ENCODE measurements at places on chromosomes 4 and X.

- DNase-seq = no peak
These were observed 845.2 kb downstream of the PCDH18 start for GRCh38 chr4:136687118-136687517.

GRCh38 chr4:1112174-1112820 lies 1.1 kb downstream of the RNF212 start:
- no peak for DNase-seq

- no peak for DNase-seq
These were observed 96.1 kb downstream of the RPA4 start for GRCh38 chrX:96979766-96980165.

DNA sequence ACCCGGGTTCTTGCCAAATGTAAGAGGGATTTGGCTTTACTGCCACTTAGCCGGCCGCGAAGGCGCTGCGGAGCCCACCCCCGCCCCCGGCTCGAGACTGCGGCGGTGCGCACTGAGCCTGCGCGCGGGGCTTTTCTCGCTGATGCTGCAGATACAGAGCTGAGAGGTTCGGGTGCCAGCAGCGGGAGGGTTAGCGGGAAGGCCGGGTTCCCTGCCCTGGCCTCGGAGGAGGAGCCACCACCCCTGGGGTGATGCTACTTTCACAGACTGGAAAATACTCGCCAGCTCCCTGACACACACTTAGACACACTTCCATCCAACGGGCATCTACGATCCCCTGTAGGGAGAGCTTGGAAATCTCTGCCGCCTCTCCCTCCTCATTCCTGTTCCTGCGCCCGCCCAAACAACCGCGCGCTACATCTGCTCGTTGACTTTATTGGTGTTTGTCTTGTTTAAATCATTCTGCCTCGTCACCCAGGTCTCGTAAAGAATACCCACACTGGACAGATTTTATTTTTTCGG lies 2.1 kb upstream of the PCDH7 start:
- DNase-seq = no peak

DNA sequence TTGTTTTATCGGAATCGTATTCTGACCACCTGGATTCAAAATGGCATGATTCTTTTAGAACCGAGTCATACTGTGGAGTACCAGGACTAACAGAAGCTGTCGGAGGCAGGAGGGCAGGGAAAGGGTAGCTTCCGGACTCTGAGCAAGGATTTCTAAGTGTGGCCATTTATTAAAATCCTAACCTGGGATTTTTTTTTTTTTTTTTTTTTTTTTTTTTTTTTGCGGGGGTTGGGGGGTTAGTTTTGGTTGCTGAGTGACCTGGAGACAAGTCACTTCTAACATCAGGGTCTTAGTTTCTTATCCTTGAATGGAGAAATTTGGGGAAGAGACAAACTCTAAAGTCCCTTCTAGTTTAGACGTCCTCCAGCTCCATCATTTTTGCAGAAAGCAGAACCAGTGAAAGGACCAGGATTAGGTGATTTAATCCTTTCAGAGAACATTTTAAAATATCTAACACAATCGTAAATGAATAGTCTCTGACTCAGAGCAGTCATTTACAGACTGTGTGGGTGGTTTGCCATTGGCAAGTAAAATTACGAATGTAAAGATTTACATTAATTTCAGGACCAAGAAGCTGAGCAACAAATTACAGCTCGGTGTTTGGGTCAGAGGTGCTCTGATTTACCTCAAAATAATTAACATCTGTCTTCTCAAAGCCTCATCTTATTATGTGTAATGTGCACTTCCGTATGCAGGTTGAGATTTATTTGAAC lies 7.3 kb downstream of the SLC25A5 start:
- DNase-seq = no peak

- no peak for DNase-seq
These were observed 17.9 kb upstream of the OGT start for GRCh38 chrX:71515038-71515396.

- no peak for DNase-seq
These were observed 55.8 kb downstream of the MAP9 start for GRCh38 chr4:155321006-155321405.

GRCh38 chr4:3836756-3837601 lies 70.8 kb downstream of the ADRA2C start:
- DNase-seq = no peak
